ENCODE measurements at places on chromosomes 4 and X. TPM values are rescaled to one million over a fixed set of nuclear protein-coding genes. Genes with fewer than 3 reads are reported as not detected.

DNA sequence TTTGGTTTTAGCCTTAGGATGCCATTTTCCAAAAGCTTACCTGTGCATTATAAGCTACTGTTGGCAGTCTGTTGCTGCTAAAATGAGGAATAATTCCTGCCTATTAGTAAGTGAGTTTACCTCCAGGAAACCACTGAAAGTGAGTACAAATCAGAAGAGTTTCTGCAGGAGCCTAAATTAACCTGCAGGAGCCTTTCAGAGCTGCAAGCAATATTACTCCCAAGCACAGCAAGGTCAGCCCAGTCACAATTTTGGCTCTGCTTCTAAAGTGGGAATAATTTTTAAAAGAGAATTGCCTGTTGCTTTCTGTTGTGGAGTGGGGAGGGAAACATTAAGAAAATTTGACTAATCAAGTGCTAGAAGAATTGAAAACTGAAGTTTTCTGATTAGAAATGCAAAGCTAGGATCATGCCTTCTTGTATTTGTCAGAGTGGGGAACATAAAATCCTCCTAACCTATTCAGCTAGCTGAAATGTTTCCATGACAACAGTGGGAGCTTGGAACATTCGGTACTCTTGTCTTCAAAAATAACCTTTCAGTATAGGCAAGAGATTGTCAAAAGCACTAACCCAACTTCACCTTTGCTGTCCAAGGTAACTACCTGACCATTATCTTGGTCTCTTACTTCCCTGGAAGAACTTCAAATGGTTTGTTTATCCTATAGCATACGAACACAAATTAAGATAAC lies 193.2 kb downstream of the COMMD8 start:
- no peaks in the 10 kb centered on the region for H3K4me1 ChIP-seq
- H3K4me3 ChIP-seq, result no peak overlapping the region
- no peak overlapping the region for H3K27ac ChIP-seq
- no peak for DNase-seq
- H3K27me3 ChIP-seq, result no peaks in the 10 kb centered on the region

FAM9A gene
- total RNA-seq, result not detected

GRCh38 chrX:19689170-19689779 lies 174.0 kb upstream of the MAP3K15 start:
- no peak for DNase-seq
- peaks cover 51% of the 10 kb centered on the region for H3K4me1 ChIP-seq
- no peaks in the 10 kb centered on the region for H3K27me3 ChIP-seq
- peaks cover 48% of the 10 kb centered on the region for H3K36me3 ChIP-seq
- no peak overlapping the region for H3K4me3 ChIP-seq

- H3K36me3 ChIP-seq, result no peaks in the 10 kb centered on the region
- H3K27me3 ChIP-seq, result peaks cover 9% of the 10 kb centered on the region
- no peak overlapping the region for H3K27ac ChIP-seq
- no peaks in the 10 kb centered on the region for H3K4me1 ChIP-seq
- no peak for DNase-seq
Measured at GRCh38 chr4:99654361-99654761, 3.3 kb downstream of the C4orf54 start.

GRCh38 chr4:25450491-25450901 lies 73.4 kb downstream of the ANAPC4 start:
- H3K4me3 ChIP-seq, result no peak overlapping the region
- H3K36me3 ChIP-seq, result no peaks in the 10 kb centered on the region
- no peaks in the 10 kb centered on the region for H3K27me3 ChIP-seq

- DNase-seq, result no peak
- H3K27ac ChIP-seq, result no peak overlapping the region
- no peaks in the 10 kb centered on the region for H3K36me3 ChIP-seq
- no peaks in the 10 kb centered on the region for H3K27me3 ChIP-seq
- no peak overlapping the region for H3K4me3 ChIP-seq
Measured at GRCh38 chrX:47936940-47937317, 66.9 kb downstream of the ZNF182 start.

BRS3 gene
- total RNA-seq, result not detected

GRCh38 chr4:138010639-138011038 lies 231.5 kb downstream of the SLC7A11 start:
- no peak overlapping the region for H3K4me3 ChIP-seq
- no peaks in the 10 kb centered on the region for H3K36me3 ChIP-seq

ADAM29 gene
- total RNA-seq, result not detected

- H3K27me3 ChIP-seq, result peaks cover 11% of the 10 kb centered on the region
- H3K27ac ChIP-seq, result peak overlapping the region; percentile 93
- DNase-seq, result peak; percentile 66
- peak overlapping the region; percentile 53 for H3K4me3 ChIP-seq
Measured at GRCh38 chr4:105061136-105061696, 85.5 kb upstream of the TET2 start.

TREX2 gene
- 2.0 TPM for total RNA-seq

GRCh38 chr4:80333121-80333520 lies 2.4 kb upstream of the CFAP299 start:
- H3K36me3 ChIP-seq, result no peaks in the 10 kb centered on the region
- H3K27me3 ChIP-seq, result peaks cover 19% of the 10 kb centered on the region
- peaks cover 10% of the 10 kb centered on the region for H3K4me1 ChIP-seq

DNA sequence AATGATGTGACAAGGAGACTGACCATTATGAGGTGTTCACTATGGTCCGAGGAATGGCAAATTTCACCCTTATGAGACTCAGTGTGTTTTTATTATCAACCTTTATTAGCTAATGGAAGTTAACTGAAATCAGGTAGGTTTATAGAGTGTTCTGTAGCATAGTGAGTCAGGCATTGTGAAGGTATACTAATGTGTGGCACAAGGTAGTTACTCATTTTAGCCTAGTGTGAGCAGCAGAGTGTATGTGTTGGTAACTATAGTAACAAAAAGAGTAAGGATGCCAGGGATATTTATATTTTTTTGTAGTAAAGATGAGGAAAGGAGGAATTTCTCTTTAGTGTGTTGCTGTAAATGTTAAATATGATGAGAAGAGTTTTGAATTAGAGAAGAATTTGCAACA lies 12.0 kb downstream of the PDLIM5 start:
- H3K4me1 ChIP-seq, result peaks cover 3% of the 10 kb centered on the region
- no peak overlapping the region for H3K27ac ChIP-seq
- H3K27me3 ChIP-seq, result no peaks in the 10 kb centered on the region
- peaks cover 2% of the 10 kb centered on the region for H3K36me3 ChIP-seq

DNA sequence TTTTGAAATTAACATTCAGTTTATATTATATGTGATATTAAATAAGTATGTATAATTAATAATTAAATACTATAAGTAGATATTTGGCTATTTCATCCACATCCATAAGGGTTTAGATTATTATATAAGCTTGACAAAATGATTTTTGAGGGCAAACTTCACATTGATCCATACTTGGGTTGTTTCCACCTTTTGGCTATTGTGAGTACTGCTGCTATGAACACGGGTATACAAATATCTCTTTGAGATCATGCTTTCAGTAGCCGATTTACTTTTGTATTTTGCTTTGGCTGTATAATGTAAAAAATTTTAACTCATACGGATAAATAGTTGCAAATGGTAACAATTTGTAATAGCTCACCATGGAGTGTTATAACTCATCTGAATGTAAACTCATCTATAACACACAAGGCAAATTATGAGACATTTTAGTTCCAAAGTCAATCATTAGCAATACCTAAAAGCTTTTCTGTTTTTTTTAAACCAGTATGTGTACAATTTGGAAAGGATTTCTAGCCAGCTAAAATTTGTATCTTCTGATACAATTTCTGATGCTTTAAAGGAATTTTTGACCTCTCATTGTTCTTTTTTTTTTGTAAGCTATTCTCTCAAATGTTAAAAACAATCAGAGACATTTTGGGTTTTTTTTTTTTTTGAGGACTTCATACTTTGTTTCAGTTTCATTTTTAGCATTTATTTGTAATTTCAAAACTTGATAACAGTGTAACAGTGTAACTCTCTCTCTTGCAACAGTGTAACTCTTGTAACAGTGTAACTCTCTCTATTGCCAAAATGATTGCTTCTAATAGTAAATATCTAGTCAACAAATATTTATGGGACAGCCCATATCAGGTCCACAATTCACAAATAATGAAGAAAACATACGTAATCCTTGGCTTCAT lies 51.8 kb upstream of the ARX start:
- H3K4me1 ChIP-seq, result peaks cover 18% of the 10 kb centered on the region
- H3K36me3 ChIP-seq, result peaks cover 7% of the 10 kb centered on the region
- DNase-seq, result no peak

GRCh38 chrX:11768039-11768438 lies 10.0 kb downstream of the MSL3 start:
- no peaks in the 10 kb centered on the region for H3K27me3 ChIP-seq
- H3K36me3 ChIP-seq, result peaks cover 35% of the 10 kb centered on the region
- peak overlapping the region; percentile 64 for H3K27ac ChIP-seq

GRCh38 chr4:114607056-114607455 lies 8.4 kb downstream of the UGT8 start:
- no peaks in the 10 kb centered on the region for H3K4me1 ChIP-seq
- no peaks in the 10 kb centered on the region for H3K27me3 ChIP-seq
- DNase-seq, result no peak
- no peaks in the 10 kb centered on the region for H3K36me3 ChIP-seq

FOXR2 gene
- total RNA-seq, result not detected

DNA sequence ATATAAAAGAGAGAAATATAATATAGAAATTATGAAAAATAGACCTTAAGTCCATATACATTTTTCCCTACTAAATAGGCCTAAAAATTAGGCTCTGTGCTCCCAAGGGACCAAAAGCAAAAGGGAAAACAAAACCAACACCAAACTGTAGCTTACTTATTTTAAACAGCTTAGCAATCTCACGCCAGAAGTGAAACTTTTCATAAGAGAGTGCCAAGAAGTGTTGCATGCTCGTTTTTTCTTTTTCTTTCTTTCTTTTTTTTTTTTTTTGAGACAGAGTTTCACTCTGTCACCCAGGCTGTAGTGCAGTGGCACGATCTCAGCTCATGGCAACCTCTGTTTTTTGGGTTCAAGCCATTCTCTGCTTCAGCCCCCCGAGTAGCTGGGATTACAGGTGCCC lies 250.4 kb downstream of the TMA16 start:
- H3K36me3 ChIP-seq, result no peaks in the 10 kb centered on the region
- H3K27ac ChIP-seq, result no peak overlapping the region

GRCh38 chrX:82208975-82209374 lies 1007.1 kb downstream of the SH3BGRL start:
- no peaks in the 10 kb centered on the region for H3K4me1 ChIP-seq
- H3K27me3 ChIP-seq, result no peaks in the 10 kb centered on the region
- no peak overlapping the region for H3K27ac ChIP-seq
- DNase-seq, result no peak
- H3K36me3 ChIP-seq, result no peaks in the 10 kb centered on the region

FAM9C gene
- not detected for total RNA-seq

EFHC2 gene
- not detected for total RNA-seq

DNA sequence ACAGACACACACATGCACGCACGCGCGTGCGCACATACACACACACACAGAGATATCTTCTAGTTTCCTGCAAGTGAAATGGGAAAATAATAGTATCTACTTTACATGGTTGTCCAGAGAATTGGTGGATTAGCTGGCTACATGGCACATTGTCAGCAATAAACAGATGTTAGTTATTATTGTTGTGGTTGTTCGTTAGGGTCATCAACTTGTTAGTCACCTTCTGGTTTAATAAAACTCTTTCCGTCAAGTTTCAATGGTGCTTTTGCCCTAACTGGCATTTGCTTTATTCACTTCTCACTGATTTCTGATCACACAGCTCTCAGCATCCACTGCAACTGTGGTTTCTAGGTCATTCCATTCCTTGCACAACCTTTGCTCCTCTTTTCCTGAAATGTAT lies 25.4 kb upstream of the RASL11B start:
- no peak for DNase-seq
- no peaks in the 10 kb centered on the region for H3K36me3 ChIP-seq
- no peak overlapping the region for H3K27ac ChIP-seq

GRCh38 chr4:40923316-40924095 lies 173.8 kb downstream of the NSUN7 start:
- peaks cover 13% of the 10 kb centered on the region for H3K27me3 ChIP-seq
- H3K4me3 ChIP-seq, result no peak overlapping the region
- H3K36me3 ChIP-seq, result no peaks in the 10 kb centered on the region
- no peak for DNase-seq
- H3K4me1 ChIP-seq, result peaks cover 6% of the 10 kb centered on the region

- DNase-seq, result no peak
- peaks cover 1% of the 10 kb centered on the region for H3K4me1 ChIP-seq
- H3K27ac ChIP-seq, result no peak overlapping the region
- no peaks in the 10 kb centered on the region for H3K36me3 ChIP-seq
- H3K4me3 ChIP-seq, result no peak overlapping the region
- H3K27me3 ChIP-seq, result peaks cover 2% of the 10 kb centered on the region
Measured at GRCh38 chr4:172986114-172986513, 182.5 kb upstream of the GALNT7 start.

FAM133A gene
- total RNA-seq, result not detected

PNCK gene
- not detected for total RNA-seq

SMR3A gene
- total RNA-seq, result not detected

TLR8 gene
- not detected for total RNA-seq

DNA sequence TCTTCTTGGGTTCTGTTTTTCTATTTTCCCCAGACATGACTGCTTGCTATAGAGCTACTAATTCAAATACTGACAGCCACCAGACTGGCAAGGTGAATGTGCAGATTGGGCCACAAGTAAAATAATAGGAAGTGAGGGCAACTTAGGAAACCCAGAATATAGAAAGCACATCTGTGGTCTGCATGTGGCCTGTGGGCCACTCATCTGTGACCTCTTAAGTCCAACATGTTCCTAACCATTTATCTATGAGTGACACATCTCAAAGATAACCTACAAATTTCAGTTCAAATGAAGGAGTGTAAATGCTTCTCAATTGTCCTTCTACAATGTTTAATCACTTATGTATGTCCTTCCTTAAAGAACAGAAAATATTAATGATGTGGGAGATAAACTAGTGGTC lies 128.9 kb downstream of the REELD1 start:
- no peak overlapping the region for H3K4me3 ChIP-seq
- H3K4me1 ChIP-seq, result peaks cover 15% of the 10 kb centered on the region
- no peaks in the 10 kb centered on the region for H3K27me3 ChIP-seq
- DNase-seq, result peak; percentile 42

CLDN34 gene
- total RNA-seq, result not detected

- DNase-seq, result no peak
- H3K27me3 ChIP-seq, result peaks cover 29% of the 10 kb centered on the region
- no peak overlapping the region for H3K27ac ChIP-seq
- peaks cover 14% of the 10 kb centered on the region for H3K4me1 ChIP-seq
- no peak overlapping the region for H3K4me3 ChIP-seq
- no peaks in the 10 kb centered on the region for H3K36me3 ChIP-seq
Measured at GRCh38 chr4:177386278-177386815, 55.9 kb downstream of the AGA start.

AADAT gene
- total RNA-seq, result not detected

DNA sequence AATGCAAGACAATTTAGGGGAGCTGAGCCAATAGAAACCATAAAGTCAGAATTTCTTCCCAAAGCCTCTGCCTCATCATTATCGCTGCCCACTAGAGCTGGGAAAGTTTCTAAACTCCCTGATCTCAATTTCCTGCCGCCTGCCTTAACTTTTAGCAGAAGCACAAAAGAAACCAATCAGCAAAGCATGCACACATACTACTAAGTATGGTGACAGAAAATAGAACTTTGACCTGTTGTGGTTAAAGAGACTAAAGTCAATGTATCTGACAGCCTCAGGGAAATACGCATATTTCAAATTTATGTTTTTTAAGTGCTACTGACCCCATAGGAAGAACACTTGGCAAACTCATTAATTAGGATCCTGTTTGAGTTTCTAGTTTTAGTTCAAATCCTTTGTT lies 10.1 kb downstream of the STK26 start:
- H3K4me3 ChIP-seq, result no peak overlapping the region
- no peak overlapping the region for H3K27ac ChIP-seq
- H3K36me3 ChIP-seq, result peaks cover 16% of the 10 kb centered on the region
- no peak for DNase-seq
- peaks cover 56% of the 10 kb centered on the region for H3K4me1 ChIP-seq

All from activated CD8-positive, alpha-beta memory T cell treated with anti-CD3 and anti-CD28 coated beads, Interleukin-2, amount 10 ng/mL, durations not matched to agents 7 days and 5 days (primary cell).